H1 (cell line): ENCODE measurements at places on chromosomes 12 and 14.

DNA sequence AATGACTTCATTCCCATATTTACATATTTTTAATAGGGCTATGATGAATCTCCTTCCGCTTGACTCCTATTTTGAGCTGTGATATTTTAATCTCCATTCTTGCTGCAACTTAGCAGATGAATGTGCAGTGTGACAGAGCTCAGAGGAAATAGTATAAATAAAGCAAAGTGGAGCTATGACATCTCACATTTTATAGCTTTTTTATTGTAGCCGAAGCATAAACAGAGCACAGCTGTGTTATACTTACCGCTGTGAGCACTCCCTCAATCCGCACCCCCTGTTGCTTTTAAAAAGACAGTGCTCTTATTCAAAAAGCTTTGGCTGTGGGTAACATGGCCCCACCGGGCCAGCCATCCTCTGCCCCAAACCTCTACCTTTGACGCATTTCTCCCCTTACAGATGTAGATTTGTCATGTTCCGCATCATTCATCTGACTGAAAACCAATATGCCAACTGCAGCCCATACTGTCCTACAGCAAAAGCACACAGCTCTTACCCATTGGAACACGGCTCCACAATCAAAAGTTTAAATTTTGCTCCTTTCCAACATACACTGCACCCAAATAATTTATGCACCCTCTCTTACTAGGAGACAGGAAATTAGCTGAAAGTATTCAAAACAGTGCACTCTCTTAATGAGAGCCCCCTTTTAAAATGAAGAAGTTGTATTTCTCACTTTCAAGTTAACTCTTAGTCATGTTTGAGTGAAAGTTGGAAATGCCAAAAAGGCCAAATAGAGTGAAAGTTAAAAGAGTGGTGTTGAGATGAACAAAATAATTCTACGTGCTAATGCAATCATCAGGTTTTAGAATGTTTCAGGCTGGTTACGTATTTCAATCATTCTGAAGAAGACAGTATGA is 429.3 kb upstream of the SOX5 start:
- no peak for DNase-seq

GRCh38 chr14:98501836-98502235 is 770.2 kb downstream of the BCL11B start:
- no peak for DNase-seq

DNA sequence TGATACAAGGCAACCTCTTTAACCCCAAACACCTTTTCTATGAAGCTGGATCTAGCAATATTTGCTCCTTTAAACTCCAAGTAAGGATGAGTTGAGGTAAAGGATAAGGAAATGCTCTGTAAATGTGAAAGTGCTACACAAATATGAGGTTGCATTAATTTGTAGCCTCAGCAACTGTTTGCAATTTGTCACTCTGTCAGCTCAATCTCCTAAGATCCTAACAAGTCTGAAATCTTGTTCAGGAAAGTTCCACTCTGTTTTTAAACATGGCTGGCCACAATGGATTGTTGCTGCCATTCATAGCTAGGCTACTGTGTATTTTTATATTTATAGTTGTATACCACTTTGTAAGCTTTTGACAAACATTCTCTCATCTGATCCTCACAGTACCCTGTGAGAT is 51.3 kb downstream of the SCN8A start:
- DNase-seq: no peak

DNA sequence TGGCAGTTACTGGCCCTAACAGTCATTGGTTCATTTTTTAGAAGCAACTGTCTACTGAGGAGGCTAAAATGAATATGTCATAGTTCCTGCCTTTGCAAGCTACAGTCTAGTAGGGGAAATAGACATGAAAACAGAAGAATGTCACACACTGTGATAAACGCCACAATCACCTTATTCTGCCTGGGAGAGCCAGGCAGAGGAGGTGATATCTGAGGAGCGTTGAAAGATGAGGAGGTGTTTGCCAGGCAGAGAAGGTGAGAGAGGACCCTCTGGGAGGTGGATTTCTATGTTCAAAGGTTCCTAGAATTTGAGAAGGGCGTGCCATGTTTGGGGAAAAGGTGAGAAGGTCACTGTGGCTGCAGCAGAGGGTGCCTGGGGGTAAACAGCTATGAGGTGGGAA is 185.7 kb downstream of the PAX9 start:
- DNase-seq: no peak

DNA sequence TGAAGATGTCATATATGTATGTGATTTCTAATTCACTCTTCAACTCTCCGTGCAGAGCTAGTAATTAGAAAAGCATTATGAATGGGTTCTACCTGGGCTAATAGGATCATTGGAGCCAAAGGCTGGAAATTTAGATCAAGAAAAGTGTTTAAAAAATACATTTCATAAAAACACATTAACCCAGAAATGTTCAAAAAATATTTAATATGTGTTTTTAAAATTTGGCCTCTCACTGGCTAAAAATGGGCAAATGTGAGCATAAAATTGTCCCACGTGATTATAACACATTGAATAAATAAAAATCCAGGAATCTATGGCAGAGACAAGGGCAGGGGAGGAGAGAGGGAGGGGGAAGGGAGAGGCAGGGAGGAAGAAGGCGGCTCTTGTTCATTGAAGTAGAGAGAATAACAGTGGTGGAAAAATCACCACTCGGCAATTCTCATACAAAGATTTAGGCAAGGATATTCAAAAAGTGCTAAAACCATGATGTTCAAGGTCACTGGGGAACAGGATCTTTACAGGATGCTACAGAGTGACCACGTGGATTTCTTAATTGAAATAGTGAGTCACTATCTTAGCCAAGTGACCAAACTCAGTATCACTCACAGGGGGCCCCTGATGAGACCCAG is 38.8 kb downstream of the FBXO21 start:
- no peak for DNase-seq

- DNase-seq: no peak
Observed at GRCh38 chr12:121838126-121838525, 20.5 kb downstream of the HPD start.

DNA sequence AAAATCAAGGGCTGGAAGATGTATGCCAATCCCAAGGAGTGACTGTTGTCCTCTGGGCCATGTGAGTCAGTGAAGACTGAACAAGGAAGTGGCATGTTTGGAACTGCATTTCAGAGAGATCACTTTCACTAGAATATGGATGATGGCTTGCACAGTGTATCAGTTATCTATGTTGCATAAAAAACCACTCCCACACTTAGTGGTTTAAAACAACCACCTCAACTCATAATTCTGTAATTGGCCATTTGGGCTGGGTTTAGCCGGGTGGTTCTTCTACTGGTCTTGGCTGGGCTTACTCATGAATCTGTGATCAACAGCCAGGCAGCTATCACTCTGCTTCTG is 15.4 kb downstream of the BDKRB1 start:
- no peak for DNase-seq

DNA sequence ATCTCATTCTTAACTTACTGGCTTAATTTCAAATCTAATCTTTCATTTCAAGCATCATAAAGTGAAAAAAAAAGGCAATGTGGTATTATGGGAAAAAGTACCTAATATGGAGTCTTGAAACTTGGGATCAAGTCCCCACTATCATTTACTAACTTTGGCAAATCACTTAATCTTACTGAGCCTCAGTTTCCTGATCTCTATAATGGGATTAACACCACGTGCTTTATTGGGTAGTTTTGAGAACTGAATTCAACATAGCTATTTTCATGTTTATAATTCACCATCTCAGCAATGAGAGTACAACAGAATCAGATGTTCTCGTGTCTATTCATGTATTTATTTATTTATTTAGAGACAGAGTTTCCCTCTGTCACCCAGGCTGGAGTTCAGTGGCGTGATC is 78.3 kb downstream of the NTN4 start:
- DNase-seq: no peak

- DNase-seq: no peak
Observed at GRCh38 chr14:94995551-94995950, 161.8 kb downstream of the DICER1 start.

GRCh38 chr12:43337571-43338444 is 214.2 kb downstream of the ADAMTS20 start:
- no peak for DNase-seq

- no peak for DNase-seq
Observed at GRCh38 chr12:64678835-64679234, 68.5 kb downstream of the RASSF3 start.

DNA sequence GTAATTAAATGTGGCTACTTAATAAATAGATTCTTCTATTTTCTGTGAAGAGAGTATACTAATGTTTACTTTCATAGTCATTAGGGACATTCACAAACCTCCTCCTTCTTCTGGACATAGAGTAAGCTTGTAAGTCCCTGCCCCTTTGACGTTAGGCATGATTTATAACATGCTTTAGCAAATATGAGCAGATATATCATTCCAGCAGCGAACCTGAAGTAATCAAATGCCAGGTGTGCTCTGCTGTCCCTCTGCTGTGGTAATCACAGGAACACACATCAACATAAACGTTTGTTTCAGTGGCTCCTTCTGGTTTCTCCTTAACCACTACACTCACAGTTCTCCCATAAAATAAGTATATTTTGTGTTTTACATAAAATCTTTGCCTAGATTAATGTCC is 961.8 kb downstream of the FLRT2 start:
- DNase-seq: no peak

DNA sequence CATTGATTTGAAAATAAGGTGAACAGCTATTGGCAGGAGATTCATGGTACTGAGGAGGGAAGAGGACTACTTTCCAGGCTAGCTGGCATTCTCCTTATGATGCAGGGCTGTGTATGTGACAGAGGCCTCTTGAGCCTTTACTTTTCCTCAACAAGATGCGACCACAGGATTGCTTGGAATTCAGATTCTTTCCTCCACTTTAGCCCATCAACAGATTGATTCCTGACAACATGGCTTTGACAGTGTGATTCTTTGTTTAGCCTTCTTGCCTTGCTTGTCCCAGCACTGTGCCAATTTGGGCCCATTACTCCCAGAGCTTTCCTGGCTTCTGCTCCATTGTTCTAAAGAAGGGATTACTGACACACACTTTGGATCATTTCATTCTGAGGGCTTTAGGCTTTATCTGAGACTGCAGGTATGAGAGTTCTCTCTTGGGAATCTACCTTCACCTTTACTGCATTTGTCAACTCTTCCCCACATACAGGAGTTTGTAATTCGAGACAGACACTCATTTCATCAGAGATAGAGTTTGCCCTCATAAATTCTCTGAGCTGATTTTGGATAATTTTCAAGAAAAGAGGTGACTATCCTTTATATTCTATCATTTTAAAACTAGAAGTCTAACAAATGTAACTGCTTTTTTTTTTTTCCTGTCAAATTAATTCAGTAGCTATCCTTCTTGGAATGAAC is 206.4 kb upstream of the GZMB start:
- no peak for DNase-seq

DNA sequence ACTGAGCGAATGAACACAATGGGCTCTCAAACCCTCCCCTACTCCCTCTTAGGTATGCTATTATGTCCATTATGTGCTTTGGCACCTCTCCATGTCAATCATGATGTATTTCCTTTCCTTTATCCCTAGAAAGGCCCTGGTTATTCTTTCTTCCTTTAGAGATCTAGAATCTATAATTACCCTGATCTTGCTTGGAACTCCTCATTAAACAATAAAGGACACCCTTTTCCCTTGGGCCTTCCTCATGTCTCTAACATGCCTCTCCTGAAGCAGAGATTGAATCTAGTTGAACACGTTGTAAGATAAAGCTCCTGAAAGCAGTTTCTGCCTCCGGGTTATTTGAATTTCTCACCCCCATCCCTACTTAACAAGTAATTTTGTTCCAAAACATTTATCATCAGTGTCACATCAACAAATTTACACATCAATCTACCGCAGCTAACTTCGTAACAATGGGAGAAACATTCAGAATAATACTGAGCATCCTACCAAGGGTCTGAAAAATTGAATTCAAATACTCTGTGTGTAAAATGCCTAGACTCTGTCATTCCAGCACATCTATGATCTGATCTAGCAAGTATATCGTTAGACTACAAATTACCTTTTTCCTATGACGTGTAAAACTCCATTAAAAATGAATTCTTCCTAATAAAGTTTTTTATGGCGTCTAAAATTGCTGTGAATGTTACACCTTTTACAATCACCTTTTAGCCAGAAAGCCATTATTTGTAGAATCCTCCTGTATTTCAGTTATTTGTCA is 5.4 kb downstream of the USP44 start:
- DNase-seq: no peak

GRCh38 chr14:22176957-22177356 is 412.1 kb downstream of the DAD1 start:
- DNase-seq: no peak

DNA sequence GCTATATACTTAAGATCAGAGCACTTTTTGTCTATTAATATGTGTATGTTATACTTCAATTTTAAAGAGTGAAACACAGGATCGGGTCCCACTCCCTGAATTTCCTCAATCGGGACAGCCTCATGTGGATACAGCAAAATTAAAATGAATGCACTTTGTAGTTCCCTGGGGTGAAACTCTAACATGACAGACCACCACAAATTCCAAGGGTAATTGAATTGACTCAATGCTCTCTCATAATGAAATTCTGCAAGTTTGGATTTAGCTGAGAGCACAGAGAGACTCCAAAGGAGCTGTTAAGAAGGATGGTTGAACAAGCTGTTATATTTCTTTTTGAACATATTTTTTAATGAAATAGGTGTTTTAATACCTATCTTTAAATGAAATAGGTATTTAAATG is 413.6 kb downstream of the GXYLT1 start:
- no peak for DNase-seq

DNA sequence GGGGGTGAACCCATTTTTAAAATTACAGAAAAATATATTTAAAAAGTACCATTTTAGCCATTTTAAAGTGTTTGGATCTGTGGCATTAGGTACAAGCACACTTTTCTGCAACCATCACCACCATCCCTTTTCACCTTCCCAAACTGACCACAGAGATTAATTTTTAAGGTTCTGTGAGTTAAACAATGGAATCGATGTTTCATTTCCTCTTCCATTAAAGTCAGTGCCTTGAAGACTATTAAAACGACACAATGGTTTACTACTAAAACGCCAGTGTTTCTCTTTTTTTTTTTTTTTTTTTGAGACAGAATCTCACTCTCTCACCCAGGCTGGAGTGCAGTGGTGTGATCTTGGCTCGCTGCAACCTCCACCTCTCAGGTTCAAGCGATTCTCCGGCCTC is 78.1 kb upstream of the GPR68 start:
- DNase-seq: no peak

- no peak for DNase-seq
Observed at GRCh38 chr12:131366261-131366871, 344.5 kb upstream of the SFSWAP start.
